Fibroblast of mammary gland (primary cell): ENCODE measurements at places on chromosomes 1 and 21.
A peak's percentile ranks its signal among the peaks of the same experiment; 100 is the strongest.

DNA sequence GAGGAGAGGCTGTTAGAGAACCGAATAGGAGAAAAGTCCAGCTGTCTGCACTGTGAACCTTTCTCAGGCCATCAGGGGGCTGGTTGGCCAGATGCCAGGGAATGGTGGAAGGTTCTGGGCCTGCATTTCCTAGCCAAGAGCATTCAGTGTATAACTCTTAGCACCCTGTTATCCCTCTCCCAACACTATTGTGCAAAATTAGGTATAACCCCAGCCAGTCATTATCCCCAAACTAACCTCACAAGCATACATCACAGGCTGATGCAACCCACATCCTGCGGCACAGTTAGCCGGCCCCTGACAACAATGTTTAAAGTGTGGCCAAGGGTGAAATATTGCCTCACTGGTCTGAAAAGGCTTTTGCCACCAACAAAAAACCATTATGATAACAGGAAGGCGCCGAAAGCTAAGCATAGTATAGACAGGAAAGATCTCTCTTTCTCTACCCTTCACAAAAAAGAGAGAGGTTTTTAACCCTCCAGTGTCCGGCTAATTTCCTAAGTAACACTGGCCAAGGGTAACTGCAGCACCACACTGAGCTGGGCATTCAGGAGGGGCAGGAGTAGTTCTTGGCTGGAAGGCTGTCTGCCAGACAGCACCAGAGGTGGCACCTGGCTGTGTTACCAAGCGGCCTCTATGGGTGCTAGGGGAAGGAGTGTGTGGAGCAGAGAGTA is 77.3 kb upstream of the BCAR3 start:
- peak; percentile 86 for DNase-seq

GRCh38 chr1:40395190-40396175 is 22.0 kb downstream of the SMAP2 start:
- no peak for DNase-seq

DNA sequence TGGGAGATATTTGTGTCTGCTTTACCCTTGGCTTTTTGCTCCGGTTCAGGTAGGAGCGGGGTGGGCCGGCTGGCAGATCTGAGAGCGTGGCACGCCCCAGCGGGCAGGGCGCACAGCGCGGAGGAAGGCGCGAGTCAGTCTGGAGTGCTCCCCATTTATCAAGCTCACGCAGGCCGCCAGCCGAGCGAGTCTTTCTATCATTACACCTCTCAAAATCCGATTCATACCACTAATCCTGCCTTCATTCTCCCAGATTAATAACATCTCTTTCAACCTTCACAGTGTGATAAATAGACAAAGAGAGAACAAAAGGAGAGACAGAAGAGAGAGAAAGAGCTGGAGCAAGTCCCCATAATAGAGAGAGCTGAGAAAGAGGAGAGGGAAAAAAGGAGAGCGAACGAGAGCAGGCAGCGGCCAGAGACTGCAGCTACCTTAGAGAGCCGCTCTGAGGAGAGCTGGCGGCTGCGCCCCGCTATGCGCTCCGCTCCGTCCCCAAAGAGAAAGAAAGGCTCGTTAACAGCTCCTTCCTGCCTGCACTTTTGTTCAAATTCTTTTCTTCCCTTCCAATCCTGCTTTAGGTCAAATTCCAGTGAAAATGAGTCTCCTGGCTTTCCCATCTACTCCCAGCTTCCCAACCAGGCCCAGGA is 48.0 kb downstream of the DMAP1 start:
- no peak for DNase-seq

DNA sequence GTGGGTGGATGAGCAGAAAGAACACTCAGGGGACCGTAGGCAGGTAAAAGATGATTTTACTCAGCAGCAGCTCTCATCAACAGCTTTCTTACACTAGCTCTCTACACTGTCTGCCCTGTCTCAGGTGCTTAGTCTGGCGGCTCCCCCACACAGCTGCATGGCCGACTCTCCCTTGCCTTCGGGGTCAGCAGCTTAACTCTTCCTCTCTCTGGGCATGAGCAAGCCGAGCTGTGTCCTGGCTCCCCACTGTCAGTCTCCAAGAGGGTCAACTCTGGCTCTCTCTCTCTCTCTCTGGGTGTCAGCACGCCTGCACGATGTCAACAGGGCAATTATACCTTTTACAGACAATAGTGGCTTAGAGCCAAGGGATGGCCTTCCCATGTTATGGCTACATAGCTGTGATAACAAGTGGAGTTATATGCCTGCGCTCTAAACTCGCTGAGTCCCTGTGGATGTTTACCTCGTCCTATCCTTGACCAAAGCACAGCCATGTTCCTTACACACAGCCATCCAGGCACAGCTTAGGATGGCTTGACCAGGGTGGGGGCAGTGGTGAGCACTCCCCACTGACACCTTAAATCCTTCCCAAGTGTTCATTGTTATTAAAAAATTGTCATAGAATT is 3.1 kb upstream of the BCL10 start:
- no peak for DNase-seq
